Left renal cortex interstitium (tissue), 4 donors: ENCODE measurements at places on chromosomes 13 and 19.

GRCh38 chr19:15911599-15912235 lies 13.8 kb upstream of the CYP4F2 start:
- DNase-seq: no peak

GRCh38 chr13:47025791-47026447 lies 129.1 kb upstream of the HTR2A start:
- DNase-seq: no peak

DNA sequence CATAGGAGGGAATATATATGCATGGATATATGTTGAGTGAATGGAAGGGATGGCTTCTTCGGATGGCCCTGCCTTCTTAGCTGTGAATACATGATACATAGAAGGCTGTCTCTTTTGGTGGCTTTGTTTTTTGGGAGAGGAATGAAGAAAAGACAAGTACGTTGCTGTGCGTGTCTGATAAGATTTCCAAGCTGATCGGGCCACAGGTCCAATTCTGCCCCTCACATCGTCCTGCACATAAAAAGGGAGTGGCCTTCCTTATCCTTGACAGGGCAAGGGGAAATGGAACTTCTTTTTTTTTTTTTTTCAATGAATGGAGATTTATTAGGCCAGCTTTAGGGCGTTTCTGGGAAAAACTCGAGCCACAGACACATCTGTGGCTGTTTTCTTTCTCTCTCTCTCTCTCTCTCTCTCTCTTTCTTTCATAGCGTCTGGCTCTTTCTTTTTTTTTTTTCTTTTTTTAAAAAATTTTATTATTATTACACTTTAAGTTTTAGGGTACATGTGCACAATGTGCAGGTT lies 103.8 kb upstream of the SPATA13 start:
- DNase-seq: no peak

DNA sequence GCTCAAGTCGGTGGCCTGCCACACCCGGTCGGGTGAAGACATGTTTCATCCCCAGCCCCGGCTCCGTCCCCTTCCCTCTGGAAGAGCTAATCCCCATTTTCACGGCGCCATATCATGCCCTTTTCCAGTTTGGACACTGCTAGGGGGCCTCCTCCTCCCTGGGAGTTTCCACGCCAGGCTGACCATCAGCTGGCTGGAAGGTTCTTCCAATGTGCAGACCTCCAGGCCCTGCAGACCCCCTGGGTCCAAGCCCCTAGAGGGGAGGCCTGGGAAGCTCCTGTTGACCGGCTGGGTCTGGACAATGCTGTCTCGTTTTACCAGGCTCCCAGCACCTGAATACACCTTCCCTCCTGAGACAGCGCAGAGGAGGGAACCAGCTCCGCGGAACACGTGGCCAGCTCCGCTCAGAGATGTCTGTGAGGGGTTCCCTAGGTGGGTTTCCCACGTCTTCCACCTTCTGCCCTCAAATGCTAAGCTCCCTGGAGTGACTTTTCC lies 44.7 kb upstream of the RANBP3 start:
- no peak for DNase-seq
